ENCODE measurements at places on chromosomes 5 and 9.
A peak's percentile ranks its signal among the peaks of the same experiment; 100 is the strongest.

DNA sequence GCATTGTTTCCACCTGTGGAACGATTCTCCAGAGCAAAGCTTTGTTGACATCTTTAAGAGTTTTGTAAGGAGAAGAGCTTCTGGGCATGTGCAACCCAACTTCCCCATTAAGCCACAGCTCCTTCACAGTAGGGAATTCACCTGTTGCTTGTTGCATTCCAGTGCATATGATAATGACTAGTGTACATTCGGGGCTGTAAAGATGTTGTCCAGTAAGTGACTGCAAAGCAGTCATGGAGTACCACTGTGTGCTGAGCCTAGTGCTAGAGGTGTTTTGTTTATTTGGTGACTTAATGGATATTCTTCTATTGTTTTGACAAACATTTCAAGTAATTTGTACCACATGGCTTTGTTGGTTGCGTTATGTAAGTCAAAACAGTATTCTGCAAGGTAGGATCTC is 12.8 kb downstream of the UGCG start:
- H3K36me3 ChIP-seq, result peaks cover 4% of the 10 kb centered on the region
- H3K27ac ChIP-seq, result peak overlapping the region; percentile 58
- no peaks in the 10 kb centered on the region for H3K27me3 ChIP-seq
- H3K4me3 ChIP-seq, result no peak overlapping the region
- peaks cover 19% of the 10 kb centered on the region for H3K4me1 ChIP-seq
- DNase-seq, result no peak

DNA sequence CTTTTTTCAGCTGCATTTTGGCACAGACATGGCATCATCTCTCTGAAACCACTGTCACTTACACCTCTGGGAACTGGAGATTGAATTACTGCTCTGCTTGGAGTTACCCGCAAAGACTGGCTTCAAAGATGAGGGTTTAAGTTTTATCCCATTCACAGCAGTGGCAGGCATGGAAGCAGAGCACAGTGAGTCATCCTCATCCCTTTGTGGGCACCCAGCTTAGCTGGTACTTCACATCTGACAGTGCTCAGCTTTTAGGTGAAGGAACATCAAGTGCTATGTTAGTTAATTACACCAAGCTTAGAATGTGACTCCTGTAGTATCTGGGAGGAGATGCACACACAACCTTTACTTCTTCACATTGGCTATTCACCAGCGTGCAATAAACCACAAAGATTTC is 24.8 kb upstream of the ALDH1A1 start:
- DNase-seq, result no peak
- no peak overlapping the region for H3K27ac ChIP-seq
- H3K27me3 ChIP-seq, result no peaks in the 10 kb centered on the region
- no peak overlapping the region for H3K4me3 ChIP-seq

DNA sequence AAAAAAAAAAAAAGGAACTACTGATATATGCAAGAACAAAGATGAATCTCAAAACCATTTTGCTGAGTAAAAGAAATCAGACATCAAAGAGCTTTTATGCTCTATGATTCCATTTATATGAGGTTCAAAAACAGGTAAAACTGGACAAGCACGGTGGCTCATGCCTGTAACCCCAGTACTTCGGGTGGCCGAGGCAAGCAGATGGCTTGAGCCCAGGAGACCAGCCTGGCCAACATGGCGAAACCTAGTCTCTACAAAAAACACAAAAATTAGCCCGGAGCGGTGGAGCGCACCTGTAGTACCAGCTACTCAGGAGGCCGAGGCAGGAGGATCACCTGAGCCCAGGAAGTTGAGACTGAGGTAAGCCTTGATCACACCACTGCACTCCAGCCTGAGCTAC is 7.8 kb downstream of the PTBP3 start:
- peak overlapping the region; percentile 89 for H3K27ac ChIP-seq
- H3K4me3 ChIP-seq, result no peak overlapping the region
- H3K27me3 ChIP-seq, result no peaks in the 10 kb centered on the region
- H3K4me1 ChIP-seq, result peaks cover 24% of the 10 kb centered on the region
- DNase-seq, result no peak

- no peak overlapping the region for H3K4me3 ChIP-seq
- no peaks in the 10 kb centered on the region for H3K4me1 ChIP-seq
- no peak for DNase-seq
- H3K36me3 ChIP-seq, result peaks cover 15% of the 10 kb centered on the region
- H3K27me3 ChIP-seq, result no peaks in the 10 kb centered on the region
Measured at GRCh38 chr5:131589510-131590348, 45.3 kb downstream of the RAPGEF6 start.

DNA sequence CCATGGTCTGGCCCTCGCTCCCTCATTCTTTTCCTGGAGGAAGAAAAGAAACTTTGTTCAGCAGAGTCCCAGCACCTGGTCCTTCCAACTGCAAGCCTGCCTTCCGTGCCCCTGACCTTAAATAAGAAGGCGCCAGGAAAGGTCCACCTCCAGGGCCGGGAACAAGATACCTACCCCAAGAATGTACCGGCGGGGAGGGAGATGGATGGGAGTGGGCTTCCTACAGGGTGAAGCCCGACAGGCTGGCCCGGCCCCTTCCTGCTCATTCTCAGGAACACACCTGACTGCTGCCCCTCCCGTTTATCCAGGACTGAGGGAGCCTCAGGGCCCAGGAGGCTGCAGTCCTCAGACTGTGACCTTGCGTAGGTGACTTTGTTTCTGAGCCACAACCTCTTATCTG is 27.3 kb upstream of the GFPT2 start:
- H3K36me3 ChIP-seq, result no peaks in the 10 kb centered on the region
- DNase-seq, result no peak
- no peak overlapping the region for H3K27ac ChIP-seq
- peaks cover 2% of the 10 kb centered on the region for H3K27me3 ChIP-seq
- H3K4me3 ChIP-seq, result no peak overlapping the region

DNA sequence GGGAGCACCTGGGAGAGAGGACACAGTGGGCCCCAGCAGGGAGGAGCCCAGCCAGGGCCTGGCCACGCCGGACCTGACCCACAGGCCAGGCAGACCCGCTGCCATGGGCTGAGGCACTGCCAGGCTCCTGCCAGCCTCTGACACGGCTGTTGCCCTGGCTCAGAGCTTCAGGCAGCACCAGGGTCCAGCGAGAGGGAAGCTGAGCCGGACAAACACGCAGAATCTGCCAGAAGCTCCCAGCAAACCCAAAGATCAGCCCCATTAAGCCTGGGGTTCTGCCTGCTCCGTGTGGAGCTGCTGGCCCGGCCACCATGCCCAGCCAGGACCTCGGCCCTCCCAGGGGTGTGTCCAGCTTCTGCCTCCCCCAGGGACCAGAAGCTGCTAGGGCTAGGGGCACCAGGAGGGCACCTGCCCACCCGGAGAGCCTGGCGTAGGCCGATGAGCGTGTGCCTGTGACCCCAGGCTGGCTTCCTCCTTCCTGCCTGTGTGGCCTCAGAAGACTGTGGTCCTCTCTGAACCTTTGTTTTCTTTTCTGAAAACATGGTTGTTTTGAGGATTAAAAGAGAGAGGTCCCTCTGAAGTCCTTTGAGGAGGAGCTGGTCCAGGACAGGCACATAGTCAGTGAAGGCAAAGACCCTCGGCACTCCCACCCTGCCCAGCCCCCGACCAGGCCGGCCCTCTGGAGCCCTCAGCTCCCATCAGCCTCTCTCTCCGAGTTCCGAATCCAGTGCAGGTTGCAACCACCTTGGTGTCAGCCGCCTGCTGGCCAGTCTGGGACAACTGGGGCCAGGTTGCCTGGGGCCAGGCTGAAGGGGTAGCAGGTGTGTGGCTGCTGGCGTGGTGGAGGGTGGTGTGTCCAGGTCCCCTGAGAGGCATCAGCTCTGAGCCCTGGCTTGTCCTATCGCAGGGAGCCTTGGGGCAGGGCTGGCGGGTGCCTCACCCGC is 39.6 kb downstream of the KCNT1 start:
- H3K36me3 ChIP-seq, result no peaks in the 10 kb centered on the region
- H3K27me3 ChIP-seq, result peaks cover 37% of the 10 kb centered on the region
- H3K27ac ChIP-seq, result no peak overlapping the region
- H3K4me1 ChIP-seq, result no peaks in the 10 kb centered on the region
- H3K4me3 ChIP-seq, result no peak overlapping the region
- no peak for DNase-seq

- peak overlapping the region; percentile 42 for H3K4me3 ChIP-seq
- peaks cover 82% of the 10 kb centered on the region for H3K27me3 ChIP-seq
- H3K27ac ChIP-seq, result no peak overlapping the region
- DNase-seq, result peak; percentile 88
- H3K36me3 ChIP-seq, result no peaks in the 10 kb centered on the region
Measured at GRCh38 chr9:130940693-130941576, 1.9 kb upstream of the FIBCD1 start.

- no peak overlapping the region for H3K27ac ChIP-seq
- H3K4me1 ChIP-seq, result no peaks in the 10 kb centered on the region
- H3K27me3 ChIP-seq, result no peaks in the 10 kb centered on the region
- H3K36me3 ChIP-seq, result no peaks in the 10 kb centered on the region
Measured at GRCh38 chr5:92402956-92403702, 1020.0 kb upstream of the ARRDC3 start.

All from mesothelial cell of epicardium (in vitro differentiated cells).